ENCODE measurements at places on chromosomes 2 and 18. TPM values are rescaled to one million over a fixed set of nuclear protein-coding genes. Genes with fewer than 3 reads are reported as not detected.

The MYOM1 gene
- not detected for total RNA-seq

The IGFBP2 gene
- 56.6 TPM for total RNA-seq

The TRABD2A gene
- total RNA-seq: 10.6 TPM

The POTEF gene
- not detected for total RNA-seq

The RUFY4 gene
- total RNA-seq: not detected

The COLEC11 gene
- total RNA-seq: not detected

The RAD51AP2 gene
- 0.17 TPM for total RNA-seq

The RAB11FIP5 gene
- total RNA-seq: 52.2 TPM

The SERPINB4 gene
- total RNA-seq: not detected

The GPC1 gene
- 198 TPM for total RNA-seq

The CYBRD1 gene
- 186 TPM for total RNA-seq

The TACR1 gene
- total RNA-seq: not detected

The CREG2 gene
- total RNA-seq: 0.62 TPM

The ANKRD29 gene
- 3.8 TPM for total RNA-seq

The SERPINB3 gene
- not detected for total RNA-seq

The SCYGR4 gene
- not detected for total RNA-seq

The GAD1 gene
- 9.9 TPM for total RNA-seq

The IMP4 gene
- 142 TPM for total RNA-seq

The DQX1 gene
- total RNA-seq: not detected

The GCG gene
- total RNA-seq: not detected

The RSAD2 gene
- total RNA-seq: 2.8 TPM

The UGT1A10 gene
- not detected for total RNA-seq

The ZNF396 gene
- 0.33 TPM for total RNA-seq

The INHBB gene
- total RNA-seq: 0.16 TPM

The UBXN4 gene
- total RNA-seq: 114 TPM

The CYP26B1 gene
- 0.02 TPM for total RNA-seq

The THSD7B gene
- total RNA-seq: not detected

The ANKRD39 gene
- total RNA-seq: 37.9 TPM

The ZSWIM2 gene
- total RNA-seq: not detected

The CTNNA2 gene
- total RNA-seq: 0.31 TPM

The REG1B gene
- total RNA-seq: not detected

The EML4 gene
- total RNA-seq: 32.1 TPM

The GYPC gene
- total RNA-seq: 59.0 TPM

The KCNIP3 gene
- 7.3 TPM for total RNA-seq

The LYPD6 gene
- 40.4 TPM for total RNA-seq

The UGP2 gene
- 73.1 TPM for total RNA-seq

The MOGAT1 gene
- not detected for total RNA-seq

The CD207 gene
- 0.14 TPM for total RNA-seq

The NXPH2 gene
- total RNA-seq: 34.5 TPM

The RAB31 gene
- total RNA-seq: 19.6 TPM

The LBX2 gene
- 0.45 TPM for total RNA-seq

The ERFE gene
- 25.3 TPM for total RNA-seq

The DNAH6 gene
- total RNA-seq: 0.02 TPM

The FAP gene
- 1.9 TPM for total RNA-seq

The ACVR1C gene
- total RNA-seq: not detected

The RESP18 gene
- not detected for total RNA-seq

The COL4A4 gene
- total RNA-seq: 0.41 TPM

The C1GALT1C1L gene
- total RNA-seq: 2.1 TPM

The ABCA12 gene
- 0.14 TPM for total RNA-seq
